Activated T-cell treated with anti-CD3 and anti-CD28 coated beads, Interleukin-2, amount 50 U/mL, for 48 hours (primary cell): ENCODE measurements at places on chromosomes 5 and 9.

GRCh38 chr5:63032343-63032742, 453.7 kb downstream of the LRRC70 start:
- no peak for DNase-seq

- no peak for DNase-seq
Observed at GRCh38 chr5:124980163-124980941, 233.9 kb upstream of the ZNF608 start.

DNA sequence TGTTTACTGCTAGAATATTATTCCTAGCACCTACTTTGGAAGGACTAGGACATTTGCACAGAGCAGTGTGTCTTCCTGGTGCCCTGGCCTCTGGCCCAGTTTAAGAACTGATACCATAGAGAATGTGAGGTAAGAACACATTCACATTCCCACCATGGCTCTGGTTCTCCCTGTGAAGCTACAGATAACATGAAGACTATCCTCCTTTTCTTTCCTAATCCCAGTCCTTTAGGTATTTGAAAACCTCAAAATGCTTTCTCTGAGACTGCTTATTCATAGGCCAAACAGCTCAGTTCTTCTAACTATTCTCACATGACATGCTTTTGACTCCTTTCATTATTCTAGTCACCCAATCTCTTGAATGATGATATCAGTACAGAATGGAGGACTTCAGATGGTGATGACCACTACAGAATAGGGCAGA, 11.9 kb downstream of the FAM219A start:
- no peak for DNase-seq

- no peak for DNase-seq
Observed at GRCh38 chr5:127418974-127419682, 98.3 kb upstream of the PRRC1 start.

GRCh38 chr5:101846496-101846895, 449.6 kb downstream of the SLCO4C1 start:
- DNase-seq, result no peak

DNA sequence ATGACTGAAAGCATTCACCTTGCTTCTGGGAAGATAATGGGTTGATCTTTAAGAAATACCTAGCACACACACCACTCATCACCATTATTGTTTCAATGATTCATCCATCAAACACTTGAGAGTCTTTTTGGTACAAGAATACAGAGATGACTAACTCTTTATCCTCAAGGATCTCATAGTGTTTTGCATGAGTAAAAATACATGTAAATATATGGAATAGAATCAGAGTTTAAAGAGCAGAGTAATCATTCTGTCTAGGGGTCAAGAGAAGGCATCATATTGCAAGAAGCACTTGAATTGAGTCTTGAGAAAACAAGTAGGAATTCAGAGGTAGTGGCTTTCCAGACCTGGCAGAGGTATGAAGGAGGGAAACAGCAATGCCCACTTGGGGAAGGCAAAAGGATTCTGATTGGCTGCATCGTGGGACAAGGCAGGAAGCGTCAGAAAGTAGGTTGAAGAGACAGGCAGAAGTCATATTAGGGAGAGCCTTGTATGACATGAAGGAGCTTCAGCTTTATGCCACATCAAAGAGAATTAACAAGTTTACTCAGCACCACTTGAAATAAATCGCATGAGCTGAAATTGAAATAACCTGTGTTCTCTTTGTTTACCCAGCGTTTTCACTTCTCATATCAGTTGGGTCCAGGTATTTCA, 542.5 kb downstream of the TLE1 start:
- no peak for DNase-seq

DNA sequence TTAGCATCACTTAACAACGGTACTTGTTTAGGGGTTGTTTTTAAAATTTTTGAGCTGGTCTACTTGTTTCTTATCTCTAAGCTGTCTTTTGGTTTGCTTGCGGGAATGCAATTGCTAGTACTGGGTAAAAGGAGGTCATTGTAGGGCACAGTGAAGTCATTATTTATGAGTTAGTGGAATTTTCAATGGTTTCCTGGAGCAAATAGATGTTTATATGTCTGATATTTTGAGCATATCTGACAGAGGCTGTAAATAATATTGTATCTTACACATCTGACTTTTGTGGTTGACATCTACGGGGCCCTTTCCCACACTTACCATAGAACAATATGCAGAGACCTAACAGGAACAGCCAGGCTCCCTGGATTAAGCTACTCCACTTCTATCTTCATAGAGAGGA, 90.4 kb upstream of the IL6ST start:
- DNase-seq, result no peak

DNA sequence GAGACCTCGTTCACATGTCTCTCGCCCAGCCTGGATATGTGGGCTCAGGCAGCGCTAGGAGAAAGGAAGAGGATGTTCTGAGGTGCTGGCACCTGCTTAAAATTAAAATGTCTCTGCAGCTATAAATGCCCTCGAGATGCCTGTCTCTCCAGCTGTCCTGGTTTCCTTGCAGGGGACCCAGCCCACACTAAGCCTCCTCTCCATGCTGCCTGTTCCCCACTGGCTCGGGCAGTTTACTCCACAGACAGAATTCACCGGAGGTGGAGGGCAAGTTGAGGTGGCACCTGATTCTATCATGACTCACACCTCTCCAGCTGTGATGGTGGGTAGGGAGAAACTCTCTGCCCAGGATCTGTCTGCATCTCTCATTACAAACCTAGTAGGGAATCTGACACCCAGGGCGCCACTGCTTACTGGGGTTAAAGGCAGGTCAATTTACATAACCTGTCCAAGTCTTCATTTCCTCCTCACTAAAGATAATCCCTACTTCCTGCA, 420.9 kb downstream of the SPOCK1 start:
- DNase-seq, result no peak

DNA sequence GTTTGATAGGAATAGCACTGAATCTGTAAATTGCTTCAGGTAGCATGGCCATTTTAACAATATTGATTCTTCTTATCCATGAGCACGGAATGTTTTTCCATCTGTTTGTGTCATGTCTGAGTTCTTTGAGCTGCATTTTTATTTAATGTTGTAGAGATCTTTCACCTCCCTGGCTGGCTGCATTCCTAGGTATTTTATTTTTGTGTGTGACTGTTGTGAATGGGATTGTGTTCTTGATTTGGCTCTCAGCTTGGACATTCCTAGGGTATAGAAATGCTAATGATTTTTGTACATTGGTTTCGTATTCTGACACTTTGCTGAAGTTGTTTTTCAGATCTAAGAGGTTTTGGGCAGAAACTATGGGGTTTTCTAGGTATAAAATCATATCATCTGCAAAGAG, 152.9 kb upstream of the CHD1 start:
- no peak for DNase-seq

DNA sequence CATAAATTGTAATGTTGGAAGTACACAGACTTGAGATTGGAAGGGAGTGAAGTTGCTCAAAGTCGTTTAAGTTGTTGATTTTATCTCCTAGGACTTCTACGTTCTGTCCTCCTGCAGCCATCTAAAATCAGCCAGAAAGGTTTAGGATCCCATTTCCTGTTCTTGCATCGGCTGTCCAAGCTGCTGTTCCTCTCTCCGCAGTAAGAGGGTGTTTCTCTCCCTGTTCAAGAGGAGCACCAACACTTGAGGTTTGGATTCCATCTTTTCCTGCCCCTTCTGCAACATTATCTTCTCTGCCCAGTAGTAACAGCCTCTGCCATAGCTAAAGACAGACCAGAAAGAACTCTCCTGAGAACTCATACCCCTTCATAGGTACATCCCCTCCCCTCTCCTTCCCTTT, 373.4 kb downstream of the GADD45G start:
- no peak for DNase-seq

DNA sequence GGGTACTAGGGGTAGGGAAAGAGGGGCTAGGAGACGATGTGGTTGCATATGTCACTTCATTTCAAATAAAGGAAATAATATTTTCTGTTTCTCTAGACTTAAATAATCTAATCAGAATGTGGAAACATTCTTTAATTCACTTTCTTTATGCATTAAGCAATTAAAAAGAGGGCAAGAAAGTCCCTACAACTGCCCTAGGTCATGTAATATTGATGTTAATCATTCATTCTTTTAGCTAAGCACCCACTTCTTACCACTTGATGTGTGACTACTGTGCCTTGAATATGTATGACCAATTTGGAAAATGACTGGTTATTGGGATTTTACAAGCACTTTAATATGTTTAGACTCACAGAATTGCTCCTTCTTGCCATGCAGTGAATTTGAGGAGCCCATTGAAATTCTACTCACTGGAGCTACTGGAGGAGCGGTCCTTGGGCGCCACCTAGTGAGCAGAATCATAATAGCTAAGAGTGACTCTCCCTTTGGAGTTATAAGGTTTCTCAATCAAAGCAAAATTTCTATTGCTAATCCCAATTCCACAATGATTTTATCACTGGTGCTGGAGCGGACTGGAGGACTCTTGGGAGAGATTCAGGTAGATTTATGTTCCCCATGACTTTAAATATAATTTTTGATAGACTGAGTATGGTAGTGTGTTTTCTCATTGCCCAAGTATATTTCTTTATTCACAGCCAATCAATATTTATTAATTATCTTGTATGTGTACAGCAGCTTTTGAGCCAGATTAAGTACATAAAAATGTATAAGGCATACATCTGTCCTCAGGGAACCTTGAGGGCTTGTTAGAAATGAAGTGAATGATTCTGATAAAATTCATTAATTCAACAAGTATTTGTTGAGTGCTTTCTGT, 225.1 kb downstream of the ADGRV1 start:
- peak; percentile 73 for DNase-seq

DNA sequence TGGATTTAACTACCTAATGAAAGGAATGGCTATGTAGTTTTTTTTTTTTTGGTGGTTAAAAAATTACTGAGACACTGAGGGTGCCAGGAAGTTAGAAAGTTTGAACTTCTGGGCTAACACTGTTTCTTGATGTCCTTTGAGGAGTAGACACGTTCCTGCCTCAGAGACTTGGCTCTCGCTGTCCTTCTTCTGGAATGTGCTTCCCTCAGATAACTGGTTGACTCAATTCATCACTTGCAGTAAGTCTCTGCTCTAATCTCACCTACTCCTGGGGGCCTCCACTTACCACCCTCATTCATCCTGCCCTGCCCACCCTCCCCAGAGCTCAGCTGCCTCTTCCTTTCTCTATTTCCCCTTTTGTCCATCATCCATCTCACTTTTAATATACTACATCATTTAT, 167.0 kb downstream of the YTHDC2 start:
- DNase-seq, result no peak

GRCh38 chr9:138073808-138074207, 196.2 kb downstream of the CACNA1B start:
- DNase-seq, result no peak

- DNase-seq, result no peak
Observed at GRCh38 chr5:157890836-157891597, 32.1 kb upstream of the CLINT1 start.

- DNase-seq, result no peak
Observed at GRCh38 chr9:38422555-38423260, 1.5 kb downstream of the IGFBPL1 start.

GRCh38 chr9:78030296-78030552, 1.4 kb downstream of the GNAQ start:
- DNase-seq, result peak; percentile 53

DNA sequence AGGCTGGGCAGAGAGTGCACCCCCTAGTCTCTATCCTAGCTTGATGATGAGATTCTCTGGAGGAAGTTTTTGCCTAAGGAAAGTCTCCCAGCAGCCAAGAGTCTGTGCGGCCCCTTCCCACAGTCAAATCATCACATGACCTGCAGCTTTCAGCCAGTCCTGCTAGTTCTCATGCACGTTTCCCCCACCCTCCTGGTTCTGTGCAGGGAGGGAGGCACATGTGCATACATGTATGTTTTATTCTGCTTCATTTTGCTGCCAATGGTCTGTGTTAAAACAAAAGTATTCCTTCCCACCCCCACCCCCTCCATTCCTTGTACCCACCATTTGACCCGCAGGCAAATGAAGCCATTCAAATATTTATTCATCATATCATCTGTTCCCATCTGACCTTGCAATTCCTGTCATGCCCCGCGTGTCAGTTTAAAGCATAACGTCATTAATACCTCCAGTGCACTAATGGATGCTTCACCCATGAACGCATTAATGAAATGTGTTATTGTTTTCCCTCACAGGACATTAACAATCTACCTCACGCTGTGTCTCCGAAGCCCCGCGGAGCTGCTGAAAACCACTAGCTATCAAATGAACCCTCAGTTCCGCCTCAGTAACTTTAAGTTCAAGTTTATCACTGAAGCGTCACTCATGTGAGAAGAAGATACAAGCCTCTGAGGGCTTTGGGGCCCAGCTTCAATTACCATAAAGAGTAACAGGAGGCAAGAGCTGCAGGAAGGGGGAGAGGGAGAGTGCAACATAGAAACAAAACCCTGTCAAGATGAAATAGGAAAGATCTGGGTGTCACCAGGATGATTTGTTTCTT, 139.6 kb downstream of the RASEF start:
- DNase-seq, result no peak

DNA sequence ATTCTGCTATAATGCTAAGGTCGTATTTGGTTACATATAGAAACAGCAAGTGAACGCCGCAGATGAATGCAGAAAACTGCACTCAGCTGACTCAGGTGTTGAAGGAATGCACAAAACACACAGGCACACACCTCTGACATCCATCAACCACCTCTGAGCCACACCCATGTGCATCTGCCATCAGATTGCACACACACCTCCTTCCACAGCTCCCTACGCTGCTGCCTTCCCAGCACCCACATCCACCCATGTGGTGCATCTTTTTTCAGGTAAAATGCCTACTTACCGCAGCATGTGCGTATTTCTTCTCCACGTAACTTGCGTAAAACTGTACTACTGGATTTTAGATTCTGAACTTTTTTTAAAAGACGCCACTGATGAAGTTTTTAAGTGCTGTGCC, 7.1 kb downstream of the STK10 start:
- DNase-seq, result peak; percentile 45
